Kidney (tissue), 22 donors: ENCODE measurements at places on chromosomes 5 and 9. TPM values are rescaled to one million over a fixed set of nuclear protein-coding genes. Genes with fewer than 3 reads are reported as not detected.

DNA sequence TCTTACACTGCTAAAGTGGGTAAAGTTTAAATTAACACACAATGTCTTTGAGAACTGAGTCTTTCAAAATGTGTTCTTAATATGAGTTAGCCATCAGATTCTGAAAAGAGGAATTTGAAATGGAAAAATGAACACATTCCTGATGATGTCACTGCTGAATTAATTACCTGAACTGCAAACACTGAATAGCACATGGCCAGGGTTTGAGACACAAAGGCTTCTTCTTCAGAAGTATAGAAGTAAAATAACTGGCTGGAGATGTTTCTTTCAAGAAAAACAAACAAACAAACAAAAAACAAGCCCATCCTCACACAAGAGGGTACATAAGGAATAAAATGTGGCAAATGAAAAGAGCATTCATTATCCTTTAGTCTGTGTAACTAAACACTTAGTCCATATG is 7.1 kb downstream of the GLIS3 start:
- H3K36me3 ChIP-seq = no peaks in the 10 kb centered on the region
- no peak for DNase-seq
- H3K27me3 ChIP-seq = no peaks in the 10 kb centered on the region
- peak overlapping the region; percentile 80 for H3K27ac ChIP-seq

DNA sequence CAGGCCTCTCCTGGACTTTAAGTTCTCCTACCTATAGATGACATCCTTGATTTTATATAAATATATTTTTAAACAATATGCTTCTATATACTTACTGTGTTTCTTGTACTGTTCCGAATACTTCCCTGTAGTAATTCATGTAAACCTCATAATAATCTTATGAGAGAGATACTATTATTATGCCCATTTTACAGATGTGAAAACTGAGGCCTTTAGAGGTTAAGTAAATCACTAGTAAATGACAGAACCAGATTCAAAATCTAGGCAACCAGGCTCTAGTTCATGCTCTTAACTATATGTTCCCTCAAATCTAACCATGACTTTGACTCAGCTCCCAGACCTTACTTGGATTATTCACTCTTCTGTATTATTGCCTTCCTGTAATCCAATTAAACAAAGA is 243.0 kb upstream of the NR4A3 start:
- H3K36me3 ChIP-seq = no peaks in the 10 kb centered on the region
- no peak for DNase-seq
- no peak overlapping the region for H3K4me3 ChIP-seq
- no peaks in the 10 kb centered on the region for H3K4me1 ChIP-seq
- H3K27me3 ChIP-seq = no peaks in the 10 kb centered on the region
- no peak overlapping the region for H3K27ac ChIP-seq

DNA sequence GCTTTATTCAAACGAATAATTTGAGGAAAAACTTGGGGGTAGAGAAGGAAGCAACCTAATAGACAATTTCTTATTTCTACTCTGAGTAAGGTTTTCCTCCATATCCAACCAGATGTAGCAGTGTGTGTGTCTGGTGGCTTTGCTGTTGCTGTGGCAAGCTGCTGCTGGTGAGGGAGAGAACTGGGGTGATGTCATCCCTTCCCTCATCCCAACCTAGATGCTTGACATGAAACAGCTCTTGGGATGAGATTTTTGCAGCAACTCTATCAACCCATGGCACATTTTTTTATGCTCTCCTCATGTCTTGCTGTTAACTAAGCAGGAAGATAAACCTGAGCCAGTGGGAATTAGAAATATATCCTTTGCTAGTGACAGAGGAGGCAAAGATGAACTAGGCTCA is 135.8 kb downstream of the PCSK1 start:
- no peaks in the 10 kb centered on the region for H3K4me1 ChIP-seq
- H3K27ac ChIP-seq = no peak overlapping the region
- no peaks in the 10 kb centered on the region for H3K27me3 ChIP-seq
- no peaks in the 10 kb centered on the region for H3K36me3 ChIP-seq
- no peak overlapping the region for H3K4me3 ChIP-seq

GRCh38 chr9:122099271-122099869 is 6.3 kb upstream of the TTLL11 start:
- H3K27me3 ChIP-seq = no peaks in the 10 kb centered on the region
- H3K4me3 ChIP-seq = no peak overlapping the region
- no peaks in the 10 kb centered on the region for H3K4me1 ChIP-seq
- DNase-seq = peak; percentile 93

DNA sequence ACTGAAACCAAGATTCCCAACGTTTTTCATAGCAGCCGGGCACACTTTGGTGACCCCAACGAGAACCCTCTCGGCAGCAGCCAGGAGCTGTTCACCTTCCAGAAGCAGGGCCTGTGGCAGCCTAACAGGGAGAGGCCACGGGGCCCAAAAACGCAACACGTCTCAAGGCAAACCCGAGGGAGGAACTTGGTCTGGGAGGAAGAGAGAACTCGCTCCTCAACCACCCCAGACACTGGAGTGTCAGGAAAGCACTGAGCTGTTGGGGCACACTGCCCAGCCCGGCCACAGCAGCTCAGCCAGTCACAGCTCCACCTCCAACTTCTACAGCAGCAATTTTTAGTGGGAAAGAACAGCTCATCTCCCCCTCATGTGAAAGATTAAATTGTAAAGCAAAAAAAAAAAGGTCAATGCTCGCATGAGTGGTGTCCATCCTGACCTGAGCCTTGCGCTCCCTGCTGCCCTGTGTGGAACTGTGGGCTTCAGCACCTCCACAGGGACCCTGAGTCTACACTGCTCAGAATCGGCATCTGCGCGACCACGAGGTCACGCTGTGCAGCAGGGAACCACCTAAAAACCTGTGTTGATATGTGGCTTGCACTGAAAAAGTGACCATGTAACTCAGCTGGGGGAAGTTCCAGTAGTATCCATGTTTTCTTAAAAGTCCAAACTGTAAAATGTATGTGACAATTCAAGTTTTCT is 55.0 kb downstream of the IPPK start:
- no peak overlapping the region for H3K4me3 ChIP-seq
- H3K27ac ChIP-seq = no peak overlapping the region
- peaks cover 19% of the 10 kb centered on the region for H3K4me1 ChIP-seq
- H3K36me3 ChIP-seq = no peaks in the 10 kb centered on the region
- DNase-seq = no peak
- H3K27me3 ChIP-seq = no peaks in the 10 kb centered on the region

GRCh38 chr9:88006511-88007290 is 32.4 kb upstream of the CDK20 start:
- no peak overlapping the region for H3K4me3 ChIP-seq
- DNase-seq = peak; percentile 74
- no peak overlapping the region for H3K27ac ChIP-seq
- no peaks in the 10 kb centered on the region for H3K27me3 ChIP-seq
- H3K36me3 ChIP-seq = no peaks in the 10 kb centered on the region

GRCh38 chr5:75622564-75622963 is 11.3 kb downstream of the ANKDD1B start:
- no peak for DNase-seq
- H3K4me3 ChIP-seq = no peak overlapping the region
- H3K36me3 ChIP-seq = no peaks in the 10 kb centered on the region
- H3K4me1 ChIP-seq = no peaks in the 10 kb centered on the region

DNA sequence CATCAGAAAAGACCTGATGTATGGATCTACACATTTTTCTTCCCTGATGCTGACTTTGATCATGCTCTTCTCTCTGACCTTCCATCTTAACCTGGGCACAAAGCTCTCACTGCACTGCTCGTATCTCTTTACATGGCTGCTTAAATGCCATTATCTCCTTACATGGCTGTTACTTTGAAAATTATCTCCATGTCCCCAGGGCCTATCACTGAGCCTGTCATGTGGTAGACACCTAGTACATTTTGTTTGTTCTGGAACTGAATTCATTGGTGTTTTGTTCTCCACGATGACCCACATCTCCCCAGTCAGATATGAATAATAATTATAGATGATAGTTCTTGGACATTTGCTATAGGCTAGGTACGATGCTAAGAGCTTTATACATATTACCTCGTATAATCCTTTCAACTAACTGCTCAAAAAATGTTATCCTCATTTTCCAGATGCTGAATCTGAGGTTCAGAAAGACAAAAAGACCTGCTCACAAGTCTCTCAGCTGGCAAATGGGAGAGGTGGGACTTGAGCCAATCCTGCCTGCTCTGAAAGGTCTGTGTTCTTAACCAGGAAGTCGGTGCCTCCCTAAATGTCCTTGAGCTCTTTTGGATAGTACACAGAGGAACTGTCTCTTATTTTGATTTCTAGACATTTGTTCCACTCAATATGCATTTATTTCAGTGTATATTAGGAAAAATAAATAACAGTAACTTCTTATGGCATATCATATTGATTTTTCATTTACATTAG is 9.8 kb upstream of the CPEB4 start:
- H3K36me3 ChIP-seq = no peaks in the 10 kb centered on the region
- no peaks in the 10 kb centered on the region for H3K27me3 ChIP-seq
- no peak for DNase-seq
- H3K4me1 ChIP-seq = no peaks in the 10 kb centered on the region

ANKRD31 gene
- total RNA-seq = 0.38 TPM

- no peak overlapping the region for H3K4me3 ChIP-seq
- no peak for DNase-seq
- no peaks in the 10 kb centered on the region for H3K4me1 ChIP-seq
Observed at GRCh38 chr5:106392766-106393165, 1278.0 kb downstream of the EFNA5 start.

ENHO gene
- 0.22 TPM for total RNA-seq

ENG gene
- 135 TPM for total RNA-seq

- no peaks in the 10 kb centered on the region for H3K36me3 ChIP-seq
- no peak overlapping the region for H3K4me3 ChIP-seq
- H3K27ac ChIP-seq = peak overlapping the region; percentile 88
- H3K4me1 ChIP-seq = no peaks in the 10 kb centered on the region
Observed at GRCh38 chr9:136664000-136664915, 1.5 kb downstream of the EGFL7 start.

PCDHA4 gene
- 4.1 TPM for total RNA-seq

EXOSC2 gene
- total RNA-seq = 26.4 TPM

DNA sequence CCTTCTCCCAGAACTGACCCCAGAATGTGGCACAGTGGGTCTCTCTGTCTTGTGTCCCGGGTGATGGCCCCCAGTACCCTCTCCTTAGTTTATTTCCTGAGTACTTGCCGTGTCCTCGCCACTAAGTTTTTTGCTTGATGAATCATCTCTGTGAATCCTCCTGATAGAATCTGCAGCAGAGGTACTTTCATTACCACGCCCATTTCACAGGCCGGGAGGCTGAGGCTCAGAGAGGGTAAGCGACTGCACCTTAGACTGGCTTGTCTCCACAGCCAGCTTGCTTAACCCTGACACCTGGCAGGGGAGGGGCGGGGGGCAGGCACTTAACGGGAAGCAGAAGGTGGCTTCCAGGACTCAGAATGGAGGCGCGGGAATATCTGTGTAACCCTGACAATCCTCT is 7.9 kb upstream of the IER5L start:
- no peak overlapping the region for H3K27ac ChIP-seq
- no peak for DNase-seq
- no peaks in the 10 kb centered on the region for H3K27me3 ChIP-seq
- H3K4me3 ChIP-seq = no peak overlapping the region

DNA sequence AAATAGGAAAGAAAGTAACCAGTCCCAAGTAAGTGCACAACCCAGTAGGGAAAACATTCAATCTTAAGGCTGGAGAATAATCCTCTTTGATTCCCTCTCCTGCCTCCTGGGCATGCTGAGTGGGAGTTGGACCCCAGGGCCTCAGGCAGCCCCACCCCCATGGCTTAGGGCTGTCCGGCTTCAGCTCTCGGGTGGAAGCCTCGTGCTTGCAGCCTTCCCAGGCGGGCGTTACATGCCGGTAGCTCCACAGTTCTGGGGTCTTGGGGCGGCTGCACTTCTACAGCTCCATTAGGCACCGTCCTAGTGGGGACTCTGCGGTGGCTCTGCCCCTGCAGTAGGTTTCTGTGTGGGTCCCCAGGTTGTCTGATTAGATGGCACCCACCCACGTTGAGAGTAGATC is 10.1 kb downstream of the GLIPR2 start:
- no peaks in the 10 kb centered on the region for H3K27me3 ChIP-seq
- no peaks in the 10 kb centered on the region for H3K4me1 ChIP-seq
- H3K27ac ChIP-seq = no peak overlapping the region
- no peak overlapping the region for H3K4me3 ChIP-seq

DNA sequence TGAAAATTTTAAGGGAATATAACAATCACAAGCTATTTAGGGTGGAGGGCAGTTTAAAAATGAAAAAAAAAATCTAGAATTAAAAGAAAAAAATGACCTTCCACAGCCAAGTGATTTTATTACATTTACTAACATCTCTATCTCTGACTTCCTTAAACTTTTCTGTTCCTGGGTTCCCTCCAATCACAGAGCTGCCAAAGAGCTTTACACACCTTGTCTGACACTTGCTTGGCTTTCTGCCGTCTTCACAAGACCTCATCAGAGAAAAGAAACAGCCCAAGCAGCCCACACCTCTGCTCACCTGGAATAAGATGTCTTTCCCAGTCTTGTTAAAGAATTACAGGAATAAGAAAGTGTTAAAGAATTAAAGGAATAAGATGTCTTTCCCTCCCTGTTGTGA is 38.9 kb downstream of the PSMB7 start:
- DNase-seq = no peak
- no peak overlapping the region for H3K4me3 ChIP-seq
- H3K36me3 ChIP-seq = no peaks in the 10 kb centered on the region
- no peaks in the 10 kb centered on the region for H3K27me3 ChIP-seq

GGTA1 gene
- total RNA-seq = 11.0 TPM

FOXD4 gene
- total RNA-seq = 0.60 TPM

ACER2 gene
- 4.2 TPM for total RNA-seq

SLC6A3 gene
- 0.54 TPM for total RNA-seq

GRCh38 chr9:35801328-35802128 is 10.1 kb downstream of the NPR2 start:
- no peak overlapping the region for H3K4me3 ChIP-seq
- DNase-seq = peak; percentile 44
- peaks cover 2% of the 10 kb centered on the region for H3K36me3 ChIP-seq
- H3K4me1 ChIP-seq = no peaks in the 10 kb centered on the region

TEX48 gene
- not detected for total RNA-seq

DNA sequence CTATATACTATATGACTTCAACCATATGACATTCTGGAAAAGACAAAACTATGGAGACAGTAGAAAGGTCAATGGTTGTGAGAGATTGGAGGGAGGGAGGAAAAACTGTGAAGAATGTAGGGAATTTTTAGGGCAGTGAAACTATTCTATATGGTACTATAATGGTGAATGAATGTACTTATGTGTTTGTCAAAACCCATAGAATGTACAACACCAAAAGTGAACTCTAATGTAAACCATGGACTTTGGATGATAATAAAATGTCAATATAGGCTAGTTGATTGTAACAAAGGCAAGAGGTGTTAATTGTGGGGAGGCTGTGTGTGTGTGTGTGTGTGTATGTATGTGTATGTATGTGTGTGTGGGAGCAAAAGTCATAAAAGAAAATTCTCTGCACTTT is 10.8 kb upstream of the STOM start:
- H3K27ac ChIP-seq = no peak overlapping the region
- H3K36me3 ChIP-seq = no peaks in the 10 kb centered on the region
- DNase-seq = no peak
- no peaks in the 10 kb centered on the region for H3K4me1 ChIP-seq
- no peak overlapping the region for H3K4me3 ChIP-seq

CBY3 gene
- not detected for total RNA-seq

CCDC192 gene
- total RNA-seq = not detected
